ENCODE measurements at places on chromosomes 16 and 17.

DNA sequence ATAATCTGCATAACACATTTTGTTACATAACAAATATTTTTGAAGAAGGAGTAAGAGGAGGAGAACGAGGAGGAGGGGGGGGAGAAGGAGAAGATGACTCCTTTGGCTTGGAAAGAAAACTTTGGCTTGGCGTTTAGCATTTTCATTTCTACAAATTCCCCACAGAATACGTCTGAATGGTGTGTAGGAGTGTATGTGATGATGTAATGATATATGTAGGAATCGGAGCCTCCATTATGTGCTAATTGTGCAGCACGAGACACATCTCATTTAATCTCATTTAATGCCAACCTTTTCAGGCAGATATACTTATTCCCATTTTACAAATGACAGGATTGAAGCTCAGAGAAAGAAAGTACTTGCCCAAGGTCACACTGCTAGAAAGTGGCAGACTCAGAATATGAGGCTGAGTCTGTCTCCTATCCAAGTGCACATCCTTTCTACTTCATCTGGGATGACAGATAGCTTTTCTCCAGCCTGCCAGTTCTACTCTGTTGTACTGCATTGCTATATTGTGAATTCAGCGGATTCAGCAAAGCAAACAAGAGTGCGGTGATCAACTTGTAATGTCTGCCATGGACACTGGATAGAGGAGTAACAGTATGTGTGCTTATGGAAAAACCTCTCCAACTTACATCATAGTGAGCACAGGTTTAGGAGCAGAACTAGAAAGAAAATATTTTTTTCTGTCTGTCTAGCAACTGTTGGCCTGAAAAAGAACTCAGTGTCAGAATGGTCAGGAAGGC, 10.4 kb upstream of the SLC47A2 start:
- DNase-seq = no peak

DNA sequence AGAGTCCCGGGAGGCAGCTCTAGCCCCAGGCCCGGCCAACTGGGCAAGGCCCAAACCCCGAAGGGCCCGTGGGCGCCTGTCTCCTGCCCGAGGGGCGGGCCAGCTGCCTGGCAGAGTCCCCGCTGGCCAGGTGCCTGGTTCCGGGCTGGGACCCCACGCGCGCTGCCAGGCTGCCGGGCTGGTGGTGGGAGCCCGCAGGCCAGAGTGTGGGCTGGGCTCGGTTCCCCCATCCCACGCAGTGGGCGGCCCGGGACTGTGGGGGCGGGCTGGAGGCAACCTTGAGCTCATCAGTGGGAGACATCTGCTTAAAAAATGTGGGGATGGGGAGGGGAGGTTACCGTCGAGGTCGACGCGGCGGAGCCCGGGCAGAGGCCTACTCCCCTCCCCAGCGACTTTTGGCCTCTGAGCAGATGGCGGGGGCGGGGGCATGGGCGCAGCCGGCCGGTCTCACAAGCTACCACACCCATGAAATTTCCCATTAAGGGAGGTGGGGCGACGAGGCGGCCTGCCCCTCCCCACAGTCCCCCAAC, 176.4 kb upstream of the GSE1 start:
- no peak for DNase-seq

DNA sequence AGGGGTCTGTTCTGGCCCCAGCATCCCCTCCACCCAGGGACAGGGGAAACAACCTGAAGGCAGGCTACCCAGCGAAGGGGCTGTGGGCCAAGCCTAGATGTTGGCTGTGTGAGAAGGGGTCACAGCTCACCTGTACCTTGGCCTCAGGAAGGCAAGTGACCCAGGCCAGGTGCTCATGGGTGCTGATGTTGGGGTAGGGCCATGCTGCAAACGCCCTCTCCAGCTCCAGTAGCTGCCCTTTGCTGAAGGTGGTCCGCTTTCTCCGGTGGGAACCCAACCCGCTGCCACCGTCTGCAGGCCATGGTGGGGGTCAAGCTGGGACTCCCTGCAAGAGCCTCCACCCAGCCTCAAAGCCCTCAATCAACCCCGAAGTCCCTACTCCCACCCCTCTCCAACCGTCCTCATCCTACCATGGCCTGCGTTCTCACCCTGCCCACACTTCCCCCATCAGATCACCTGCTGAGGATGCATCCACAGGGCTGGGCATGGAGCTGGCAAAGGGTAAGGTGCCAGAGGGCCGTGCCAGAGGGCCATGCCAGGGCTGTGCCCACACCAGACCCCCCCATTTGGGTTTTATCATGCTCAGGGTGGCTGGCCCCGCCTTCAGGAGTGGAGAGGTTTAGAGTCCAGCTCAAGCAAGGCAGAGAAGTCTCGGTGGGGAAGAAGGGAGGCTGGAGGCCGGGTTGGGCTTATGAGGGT, at the start of gene SEBOX:
Gene SEBOX (minus strand): TSS at position 535 of the 699 bp plus-strand sequence. CDS start 48 bp downstream, at position 487.
- no peak for DNase-seq

DNA sequence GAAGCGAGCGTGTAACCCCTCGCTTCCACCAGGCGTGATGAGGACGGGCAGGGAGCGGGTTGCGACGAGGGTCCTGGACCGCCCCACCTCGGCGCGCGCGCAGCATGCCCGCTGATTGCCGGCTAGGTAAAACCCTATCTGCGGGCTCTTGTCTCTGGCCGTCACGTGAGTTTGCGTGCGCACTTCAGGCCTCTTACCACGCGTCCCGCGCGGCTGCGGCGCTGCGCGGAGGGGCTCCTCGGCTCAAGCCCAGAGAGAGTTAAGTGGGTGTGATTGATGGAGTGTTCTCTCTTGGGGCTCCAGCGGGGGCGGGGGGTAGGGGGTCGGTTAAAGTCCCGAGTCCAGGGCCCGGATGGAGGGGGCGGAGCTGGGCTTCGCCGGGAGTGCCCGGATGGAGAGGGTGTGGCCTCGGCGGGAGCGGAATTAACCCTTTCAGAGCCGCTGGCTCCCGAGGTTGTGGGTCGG, 7.9 kb downstream of the KDM6B start:
- DNase-seq = no peak

GRCh38 chr16:88088161-88088581, 136.9 kb downstream of the BANP start:
- no peak for DNase-seq

GRCh38 chr17:76659928-76660655, 16.5 kb upstream of the ST6GALNAC1 start:
- no peak for DNase-seq

DNA sequence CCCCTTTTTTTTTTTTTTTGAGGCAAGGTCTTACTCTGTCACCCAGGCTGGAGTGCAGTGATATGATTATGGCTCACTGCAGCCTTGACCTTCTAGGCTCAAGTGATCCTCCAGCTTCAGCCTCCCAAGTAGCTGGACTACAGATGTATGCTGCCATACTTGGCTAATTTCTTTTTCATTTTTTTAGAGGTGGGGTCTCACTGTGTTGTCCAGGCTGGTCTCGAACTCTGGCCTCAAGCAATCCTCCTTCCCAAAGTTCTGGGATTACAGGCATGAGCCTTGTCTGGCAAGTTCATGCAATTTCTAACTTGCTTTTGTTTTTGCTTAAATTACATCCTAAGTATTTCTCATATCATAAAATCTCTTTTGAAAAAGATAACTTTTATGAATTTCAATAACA, 33.8 kb upstream of the NFAT5 start:
- no peak for DNase-seq

GRCh38 chr17:21021208-21021803, 21.5 kb downstream of the USP22 start:
- no peak for DNase-seq

Data from keratinocyte (primary cell).